ENCODE measurements at places on chromosomes 6 and 20. TPM values are rescaled to one million over a fixed set of nuclear protein-coding genes. Genes with fewer than 3 reads are reported as not detected.

DNA sequence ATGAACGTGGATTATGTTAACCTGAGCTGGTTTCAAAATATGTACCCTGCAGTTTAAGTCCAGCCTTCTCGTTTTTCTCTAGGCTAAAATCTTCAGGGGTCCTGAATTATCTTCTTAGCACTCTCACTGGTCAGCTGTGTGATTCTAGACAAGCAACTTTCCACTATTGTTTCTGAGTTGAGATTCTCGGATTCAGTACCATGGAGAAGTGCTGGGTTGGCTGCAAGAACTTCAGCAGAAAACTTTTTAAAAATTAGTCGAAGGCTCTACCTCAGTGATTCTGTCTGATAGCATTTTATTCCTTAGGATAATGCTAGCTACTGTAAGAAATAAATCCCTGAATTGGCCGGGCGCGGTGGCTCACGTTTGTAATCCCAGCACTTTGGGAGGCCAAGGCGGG, 173.7 kb downstream of the GRM1 start:
- DNase-seq: no peak

DNA sequence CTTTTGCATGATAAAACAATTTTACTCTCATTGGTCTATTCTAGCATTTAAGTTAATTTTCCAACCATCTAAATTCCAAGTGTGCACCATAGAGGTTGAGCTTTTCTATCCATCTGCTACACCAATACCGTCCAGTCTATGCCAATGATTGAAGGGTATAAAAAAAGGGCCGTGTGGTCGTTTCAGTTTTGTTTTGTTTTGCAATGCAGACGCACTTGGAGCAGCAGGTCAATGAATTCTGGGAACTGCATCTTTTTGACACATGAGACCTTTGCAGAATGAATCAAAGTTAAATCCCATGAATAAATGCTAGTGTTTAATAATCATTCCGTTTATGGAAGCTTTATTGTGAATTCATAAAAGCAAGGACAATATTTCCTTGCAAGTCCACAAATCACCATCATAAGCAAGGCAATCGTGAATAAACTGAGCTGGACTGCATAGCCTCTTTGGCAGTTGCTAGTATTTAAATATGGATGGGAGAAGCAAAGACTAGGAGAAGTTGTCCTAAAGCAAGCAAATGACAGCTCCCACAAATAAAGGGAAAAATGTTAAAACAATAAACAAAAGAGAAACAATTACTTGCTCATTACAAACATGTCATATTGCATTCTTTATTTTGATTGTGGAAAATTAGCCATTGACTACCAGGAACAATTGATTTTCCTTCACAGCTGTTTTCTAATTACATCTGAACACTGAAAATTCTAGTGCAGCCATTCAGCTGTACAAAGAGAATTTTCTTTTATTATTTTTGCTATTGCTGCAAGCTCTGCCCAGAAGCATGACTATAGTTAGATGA, 649.7 kb upstream of the GJE1 start:
- DNase-seq: no peak

DNA sequence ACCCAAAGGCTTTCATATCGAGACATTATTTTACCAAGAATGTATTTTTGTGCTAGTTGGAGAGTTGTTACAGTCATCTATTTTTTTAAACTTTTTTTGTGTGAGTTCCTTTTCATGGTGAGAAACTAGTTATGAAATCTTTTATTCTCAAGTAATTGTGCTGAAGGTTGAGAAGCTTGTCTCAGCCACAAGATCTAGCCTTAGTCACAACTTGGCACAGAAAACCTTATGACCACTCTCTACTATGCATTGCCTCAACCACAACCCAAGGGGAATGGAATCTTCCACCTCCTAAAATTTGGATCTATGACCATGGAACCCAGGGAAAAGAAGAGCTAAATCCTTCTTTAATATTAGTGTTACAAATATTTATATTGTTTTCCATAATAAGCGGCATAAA, 58.5 kb downstream of the HS3ST5 start:
- DNase-seq: no peak

The SCGN gene
- polyA plus RNA-seq: 4.3 TPM

DNA sequence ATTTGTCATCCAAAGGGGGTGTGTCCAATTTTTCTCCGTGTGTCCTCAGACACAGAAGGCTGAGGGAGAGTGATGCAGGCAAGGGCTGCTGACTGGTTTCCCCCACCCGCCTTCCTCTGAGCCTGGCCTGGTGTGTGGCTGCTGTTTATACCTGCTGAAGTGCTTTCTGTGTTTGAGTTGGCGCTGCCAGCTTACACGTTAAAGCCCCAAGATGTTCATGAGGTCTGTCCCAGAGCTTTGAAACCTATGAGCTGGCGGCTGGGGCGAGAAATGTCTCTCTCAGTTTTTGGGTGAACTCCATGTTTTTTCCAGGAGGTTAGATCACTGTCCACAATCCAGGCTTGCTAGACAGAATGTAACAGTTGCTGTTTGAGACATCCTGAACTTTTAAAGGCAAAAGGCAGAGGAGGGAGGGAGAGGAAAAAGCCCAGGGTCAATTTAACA, 69.0 kb upstream of the CCN2 start:
- DNase-seq: peak; percentile 28

The RBM38 gene
- 15.8 TPM for polyA plus RNA-seq

DNA sequence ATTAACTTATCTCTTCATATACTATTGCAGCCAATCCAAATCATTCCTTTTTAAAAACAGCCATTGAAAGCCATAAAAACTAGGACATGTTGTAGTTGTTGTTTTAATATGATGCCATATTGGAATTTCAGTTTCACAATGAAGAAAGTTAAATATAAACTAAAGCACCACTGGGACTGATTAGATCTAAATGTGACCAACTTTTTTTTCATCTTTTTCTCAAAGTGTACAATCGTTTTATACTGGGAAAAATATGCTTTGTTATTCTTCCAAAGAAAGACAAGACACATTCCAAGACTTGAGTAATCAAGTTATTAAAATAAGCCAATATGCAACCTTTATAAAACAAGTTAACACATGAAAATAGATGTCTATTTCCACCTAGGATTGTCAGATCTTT, 68.5 kb downstream of the THEMIS start:
- no peak for DNase-seq

DNA sequence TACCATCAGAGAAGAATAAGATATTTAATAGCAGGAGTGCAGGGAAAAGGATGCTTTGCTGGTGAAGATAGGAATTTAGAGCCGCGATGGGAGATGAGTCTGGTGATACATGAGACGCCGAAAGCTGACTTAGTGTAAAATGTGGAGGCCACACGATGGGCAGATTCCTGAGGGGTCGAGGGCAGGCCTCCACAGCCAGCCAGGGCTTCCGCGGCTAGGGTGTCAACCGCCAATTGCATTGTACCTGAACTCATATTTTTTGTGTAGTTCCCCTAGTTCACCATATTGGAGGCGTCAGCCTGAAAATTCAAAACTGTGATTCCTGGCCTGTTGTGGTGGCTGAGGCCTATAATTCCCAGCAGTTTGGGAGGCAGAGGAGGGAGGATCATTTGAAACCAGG, 8.5 kb downstream of the ETV7 start:
- DNase-seq: no peak

GRCh38 chr6:108163267-108163643, 2.6 kb upstream of the NR2E1 start:
- no peak for DNase-seq

The PRSS16 gene
- polyA plus RNA-seq: 7.4 TPM

DNA sequence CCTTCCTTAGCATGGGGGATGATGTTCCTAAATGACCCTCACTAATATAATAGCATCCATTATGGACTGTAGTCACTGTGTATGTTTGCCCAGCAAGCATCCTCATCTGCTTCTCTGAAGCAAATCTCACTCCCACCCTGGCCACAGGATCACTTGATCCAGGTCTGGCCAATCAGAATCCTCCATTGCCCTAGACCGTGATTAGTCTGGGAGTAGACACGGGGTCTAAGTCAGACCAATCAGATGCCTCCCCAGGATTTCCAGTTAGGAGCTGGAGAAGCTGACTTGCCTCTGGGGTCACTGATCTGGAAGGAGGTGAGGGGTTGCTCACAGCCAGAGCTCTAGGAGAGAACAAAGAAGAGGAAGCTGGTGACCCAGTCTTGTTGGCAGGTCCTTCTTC, 153.9 kb downstream of the DHX35 start:
- DNase-seq: no peak

The CRISP1 gene
- polyA plus RNA-seq: not detected

The ISM1 gene
- polyA plus RNA-seq: 1.9 TPM

GRCh38 chr20:38196076-38196475, 31.0 kb upstream of the TGM2 start:
- no peak for DNase-seq

GRCh38 chr6:44339301-44339700, 3.1 kb upstream of the SPATS1 start:
- DNase-seq: no peak

DNA sequence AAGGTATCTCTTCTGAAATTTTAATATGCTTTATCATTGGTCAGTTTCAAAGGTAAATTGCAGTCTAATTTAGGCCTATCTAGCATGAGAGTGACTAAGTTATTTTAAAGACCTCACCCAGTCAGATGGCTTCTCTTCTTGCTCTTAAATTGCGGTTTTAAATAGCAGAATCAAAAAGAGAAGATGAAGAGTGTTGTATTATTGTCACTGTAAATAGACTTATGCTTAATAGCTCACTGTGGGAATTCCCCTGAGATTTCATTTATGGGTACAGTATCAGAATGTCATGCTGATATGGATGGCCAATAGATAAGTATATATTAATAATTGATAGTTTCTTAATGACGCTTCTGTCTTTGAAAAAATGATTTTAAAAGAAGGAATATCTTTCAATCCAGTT, 35.7 kb downstream of the AIG1 start:
- no peak for DNase-seq

DNA sequence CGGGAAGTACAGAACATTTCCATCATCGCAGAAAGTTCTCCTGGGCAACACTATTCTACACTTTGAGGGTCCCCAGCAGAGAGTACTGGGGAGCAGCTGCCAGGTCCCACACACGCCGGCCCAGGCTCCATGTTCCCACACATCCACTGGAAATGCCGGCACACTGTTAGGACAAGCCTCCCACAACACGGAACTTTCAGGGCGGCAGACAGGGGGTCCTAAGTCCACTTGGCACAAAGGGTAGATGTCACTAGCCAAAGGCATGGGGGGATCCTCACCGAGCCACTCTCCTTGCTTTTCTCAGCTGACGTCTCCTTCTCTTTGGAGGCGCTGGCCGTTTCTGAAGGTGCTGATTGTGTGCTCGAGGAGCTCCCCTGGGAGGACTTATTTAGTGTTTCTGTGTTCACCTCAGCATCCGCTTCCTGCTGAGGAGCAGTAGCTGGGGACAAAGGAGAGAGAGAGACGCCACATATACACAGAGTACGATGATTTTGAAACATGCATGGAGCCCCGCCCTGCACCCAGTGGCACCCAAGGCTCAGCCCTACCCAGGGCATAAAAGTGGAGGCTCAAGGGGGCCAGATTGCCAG, 135.4 kb downstream of the ZMYND8 start:
- DNase-seq: no peak

The PLN gene
- 31.9 TPM for polyA plus RNA-seq

DNA sequence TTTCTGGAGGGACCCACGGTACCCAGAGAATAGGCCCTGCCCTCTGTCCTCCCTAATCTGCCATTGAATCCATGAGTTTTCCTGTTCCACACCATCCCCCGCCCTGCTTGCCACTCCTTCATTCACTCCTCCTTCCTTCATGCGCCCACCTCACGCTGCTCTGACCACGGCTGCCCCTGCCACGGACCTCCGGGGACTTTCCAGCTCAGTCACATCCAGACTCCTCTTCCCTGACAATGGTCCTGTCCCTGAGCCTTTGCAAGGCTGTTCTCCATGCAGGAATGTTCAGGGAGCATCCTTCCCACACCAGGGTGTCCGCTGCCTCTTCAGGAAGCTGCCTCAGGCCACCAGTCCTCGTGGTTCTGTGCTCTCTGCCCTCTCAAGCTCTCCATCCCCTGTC, 25.9 kb downstream of the GLP1R start:
- peak; percentile 14 for DNase-seq

GRCh38 chr20:37523911-37524700, 3.1 kb downstream of the NNAT start:
- DNase-seq: peak; percentile 19

- no peak for DNase-seq
Measured at GRCh38 chr6:126351960-126352359, 12.0 kb downstream of the CENPW start.

DNA sequence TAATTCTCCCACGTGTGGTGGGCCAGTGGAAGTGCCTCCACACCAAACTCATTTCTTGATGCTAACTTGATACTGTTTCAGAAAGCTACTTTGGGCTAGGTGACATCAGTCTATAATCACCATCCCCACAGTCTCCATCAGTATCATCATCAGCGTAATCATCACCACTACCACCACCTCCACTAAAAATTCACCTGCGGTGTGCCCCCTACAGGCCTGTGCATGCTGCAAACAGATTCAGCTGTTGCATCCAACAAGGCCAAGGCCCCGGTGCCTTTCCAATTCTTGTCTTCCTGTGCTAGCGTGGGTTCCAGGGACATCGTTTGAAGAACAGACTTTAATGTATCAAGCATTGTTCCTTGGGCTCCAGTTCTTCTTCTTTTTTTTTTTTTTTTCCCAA, 201.3 kb upstream of the EXOC2 start:
- DNase-seq: no peak

DNA sequence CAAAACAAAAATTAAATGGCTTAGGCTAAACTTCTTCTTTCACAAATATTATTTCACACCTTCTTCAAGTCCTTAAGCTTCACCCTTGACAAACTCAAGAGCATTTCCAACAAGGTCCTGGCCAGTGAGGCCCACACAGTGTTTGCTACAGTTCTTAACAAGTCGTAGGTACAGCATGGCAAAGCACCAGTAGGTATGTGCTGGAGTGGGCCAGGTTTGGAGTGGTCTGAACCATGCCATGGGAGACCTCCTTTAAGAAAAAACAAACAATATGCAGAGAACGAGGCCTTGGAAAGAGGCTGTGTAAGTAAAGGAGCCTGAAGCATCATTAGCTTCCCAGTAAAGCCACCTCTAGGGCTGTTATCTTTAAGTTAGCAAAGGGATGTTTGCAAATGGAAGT, 154.3 kb upstream of the SNX9 start:
- no peak for DNase-seq

- peak; percentile 36 for DNase-seq
Measured at GRCh38 chr6:159953091-159953601, 15.7 kb upstream of the IGF2R start.

The SLC22A1 gene
- polyA plus RNA-seq: 0.20 TPM

The TMEM217 gene
- polyA plus RNA-seq: 0.60 TPM

The RIPOR3 gene
- polyA plus RNA-seq: 5.9 TPM

The CCDC28A gene
- polyA plus RNA-seq: 51.9 TPM

The DNMT3B gene
- 0.73 TPM for polyA plus RNA-seq

The SNAI1 gene
- polyA plus RNA-seq: 0.61 TPM

DNA sequence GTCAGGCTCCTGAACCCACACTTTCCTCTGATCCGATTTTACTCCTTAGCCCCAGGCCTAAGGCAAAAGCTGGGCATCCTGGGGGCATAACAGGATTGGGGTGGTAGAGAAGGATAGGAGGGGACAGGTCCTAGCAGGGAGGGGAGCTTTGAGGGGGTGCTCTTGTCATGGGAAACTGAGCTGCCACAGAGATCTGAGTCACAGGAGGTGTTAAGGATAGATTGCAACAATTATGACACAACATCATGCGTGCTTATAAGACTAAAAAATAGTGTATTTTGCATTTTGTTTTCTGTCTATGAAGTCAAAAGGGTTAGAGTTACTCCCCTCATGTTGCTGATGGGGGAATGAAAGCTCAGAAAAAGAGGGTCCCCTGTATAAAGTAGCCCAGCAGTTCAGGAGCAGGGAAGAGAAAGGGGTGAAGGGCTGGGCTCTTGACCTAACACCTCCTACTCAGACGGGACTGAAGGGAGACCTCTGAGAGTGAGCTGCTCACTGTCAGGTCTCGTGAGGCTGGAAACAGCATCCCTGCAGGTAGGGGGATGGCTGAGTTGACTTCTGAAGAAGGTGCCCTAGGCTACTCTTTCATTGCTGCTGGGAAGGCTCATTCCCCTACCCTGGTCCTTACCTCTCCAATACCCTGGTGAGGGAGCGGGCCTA, 2.0 kb downstream of the GLP1R start:
- DNase-seq: no peak
